ENCODE measurements at places on chromosomes 11 and 22.

GRCh38 chr11:89052220-89052619, 13.6 kb downstream of the GRM5 start:
- DNase-seq, result no peak

DNA sequence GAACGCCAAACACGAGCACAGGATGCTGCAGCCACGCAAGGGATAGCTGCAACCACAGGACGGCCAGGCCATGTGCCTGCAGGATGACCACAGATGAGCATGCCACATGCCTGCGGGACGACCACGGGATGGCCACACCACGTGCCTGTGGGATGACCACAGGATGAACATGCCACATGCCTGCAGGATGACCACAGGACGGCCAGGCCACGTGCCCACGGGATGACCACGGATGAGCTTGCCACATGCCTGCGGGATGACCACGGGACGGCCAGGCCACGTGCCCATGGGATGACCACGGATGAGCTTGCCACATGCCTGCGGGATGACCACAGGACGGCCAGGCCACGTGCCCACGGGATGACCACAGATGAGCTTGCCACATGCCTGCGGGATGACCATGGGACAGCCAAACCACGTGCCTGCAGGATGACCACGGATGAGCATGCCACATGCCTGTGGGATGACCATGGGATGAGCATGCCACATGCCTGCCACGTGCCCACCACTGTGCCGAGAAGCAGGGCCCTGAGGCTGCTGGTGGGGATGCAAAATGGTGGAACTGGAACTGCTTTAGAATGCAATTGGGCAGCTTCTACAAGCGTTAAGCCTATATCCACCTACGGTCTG, 12.8 kb upstream of the MOB2 start:
- no peak for DNase-seq

DNA sequence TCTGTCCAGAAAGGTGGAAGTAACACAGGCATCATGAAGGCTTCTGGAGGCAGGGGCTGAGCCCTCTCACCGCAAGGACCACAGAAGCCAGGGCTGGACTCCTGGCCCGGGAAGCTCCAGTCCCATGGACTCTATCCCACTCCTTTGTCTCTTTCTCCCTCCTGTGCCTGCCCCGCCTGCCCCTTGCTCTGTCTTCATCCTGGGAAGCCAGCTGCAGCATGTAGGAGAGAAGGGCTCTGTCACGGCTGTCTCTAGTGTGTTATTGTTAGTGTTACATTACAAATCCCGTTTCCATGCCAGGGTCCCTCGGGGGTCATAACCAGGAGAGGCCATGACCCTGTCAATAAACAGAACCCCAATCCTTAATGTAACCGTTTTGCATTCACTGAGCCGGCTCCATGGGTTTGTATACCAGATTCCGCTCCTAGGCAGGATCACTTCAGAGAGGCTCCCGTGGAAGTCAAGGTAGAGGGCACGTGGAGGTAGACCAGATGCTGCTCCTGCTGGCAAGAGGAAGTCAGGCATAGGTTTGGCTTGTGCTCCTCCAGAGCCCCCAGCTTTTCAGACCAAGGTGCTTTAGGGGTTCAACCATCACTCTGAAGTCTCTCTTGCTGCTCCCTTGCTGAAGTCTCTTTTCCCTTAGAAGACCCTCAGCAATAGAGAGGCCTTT, 293.2 kb downstream of the ETS1 start:
- no peak for DNase-seq

DNA sequence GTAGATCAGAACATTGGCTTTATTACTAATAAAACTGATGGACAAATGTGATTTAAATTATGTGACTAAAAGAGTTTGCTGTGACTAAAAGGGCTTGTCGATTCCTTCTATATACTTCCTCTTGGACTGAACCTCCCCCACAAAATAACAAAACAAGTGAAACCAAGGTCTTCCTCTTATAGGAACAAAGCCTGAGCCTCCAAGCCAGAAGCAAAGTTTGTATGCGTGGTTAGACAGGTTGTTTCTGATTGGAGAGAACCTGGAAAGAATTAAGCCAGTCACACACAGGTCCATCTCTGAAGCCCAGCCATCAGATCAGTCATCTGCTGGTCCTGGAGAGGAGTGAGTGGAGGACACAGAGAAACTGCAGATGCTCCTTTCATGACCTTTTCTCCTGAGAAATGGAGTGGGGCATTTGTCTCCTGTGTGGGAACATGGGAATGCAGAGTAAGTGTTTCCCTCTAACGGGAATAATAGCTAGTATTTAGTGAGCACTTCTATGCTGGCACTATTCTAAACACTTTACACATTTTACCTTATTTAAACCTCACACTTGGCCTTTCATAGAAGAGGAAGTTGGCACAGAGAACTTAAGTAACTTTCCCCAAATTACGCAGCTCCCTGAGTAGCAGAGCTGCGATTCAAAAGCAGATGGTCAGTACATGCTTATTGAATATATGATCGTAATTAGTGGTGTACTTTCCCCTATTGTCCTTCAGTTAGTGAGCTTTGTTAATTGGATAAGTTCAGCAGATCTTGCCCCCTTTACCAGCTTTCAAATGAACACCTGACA, 77.1 kb downstream of the UVRAG start:
- DNase-seq, result no peak

DNA sequence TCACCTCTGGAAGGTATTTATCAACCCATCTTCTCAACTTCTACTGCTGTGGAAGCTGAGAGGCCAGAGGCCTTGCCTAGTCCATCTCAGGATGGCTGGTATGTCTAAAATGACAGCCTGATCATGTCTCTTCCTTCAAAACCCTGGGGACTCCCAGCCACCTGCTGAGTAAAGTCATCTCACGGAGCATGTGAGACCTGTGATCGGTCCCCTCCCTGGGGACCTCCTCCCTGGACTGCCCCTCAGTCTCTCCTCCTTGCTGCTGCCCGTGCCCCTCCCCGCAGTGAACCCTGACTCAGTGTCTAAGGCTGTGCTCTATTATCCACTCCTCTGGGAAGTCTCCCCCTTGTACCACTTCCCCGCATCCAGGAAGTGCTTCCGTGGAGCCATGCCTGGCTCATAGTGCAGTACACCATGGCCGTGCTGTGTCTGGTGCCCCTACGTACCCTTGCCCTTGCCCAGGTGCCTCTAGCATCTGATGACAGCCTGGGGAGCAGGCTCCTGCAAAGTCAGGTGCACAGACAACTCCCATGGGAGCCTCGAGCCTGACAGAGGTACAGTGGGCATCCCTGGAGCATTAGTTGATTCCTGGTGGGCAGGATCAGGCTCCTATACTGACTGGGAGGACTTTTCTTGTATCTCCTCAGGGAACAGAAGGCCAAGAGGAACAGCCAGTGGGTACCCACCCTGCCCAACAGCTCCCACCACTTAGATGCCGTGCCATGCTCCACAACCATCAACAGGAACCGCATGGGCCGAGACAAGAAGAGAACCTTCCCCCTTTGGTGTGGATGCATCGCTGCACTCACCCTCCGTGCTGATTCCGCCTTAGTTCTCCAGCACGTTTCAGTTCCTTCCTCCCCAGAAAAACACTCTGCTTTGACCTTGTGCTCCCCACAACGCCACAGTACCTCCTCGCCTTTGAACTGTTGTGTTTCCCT, 13.8 kb downstream of the SMARCB1 start:
- DNase-seq, result no peak

GRCh38 chr11:65356394-65356972, 1.9 kb downstream of the TIGD3 start:
- DNase-seq, result no peak

DNA sequence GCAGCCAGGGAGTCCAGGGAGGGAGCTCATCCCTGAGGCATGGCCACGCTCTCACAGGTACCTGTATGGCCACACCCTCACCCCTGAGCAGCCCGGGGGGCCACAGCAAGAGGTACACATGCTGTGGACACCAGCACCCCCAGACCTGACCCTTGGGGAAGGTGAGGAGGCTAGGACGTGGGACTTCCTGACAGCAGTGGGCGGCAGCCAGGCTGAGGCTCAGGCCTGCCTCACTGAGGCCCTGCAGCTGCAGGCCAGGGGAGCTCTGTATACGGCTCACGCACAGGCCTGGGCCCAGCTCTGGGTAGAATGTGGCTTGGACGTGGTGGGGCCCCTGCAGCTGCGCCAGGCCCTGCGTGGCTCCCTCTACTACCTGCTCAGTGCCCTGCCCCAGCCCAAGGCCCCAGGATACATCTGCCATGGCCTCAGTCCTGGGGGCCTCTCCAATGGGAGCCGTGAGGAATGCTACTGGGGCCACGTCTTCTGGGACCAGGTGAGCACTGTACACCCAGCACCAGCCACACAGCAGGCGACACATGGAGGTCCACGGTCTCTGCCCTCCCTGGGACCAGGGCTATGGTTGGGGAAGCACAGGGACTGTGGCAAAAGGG, 1.8 kb downstream of the PGGHG start:
- DNase-seq, result no peak

GRCh38 chr22:38523029-38523428, 16.9 kb upstream of the DDX17 start:
- DNase-seq, result no peak

GRCh38 chr11:10550503-10551289, 9.7 kb upstream of the RNF141 start:
- DNase-seq, result peak; percentile 36

DNA sequence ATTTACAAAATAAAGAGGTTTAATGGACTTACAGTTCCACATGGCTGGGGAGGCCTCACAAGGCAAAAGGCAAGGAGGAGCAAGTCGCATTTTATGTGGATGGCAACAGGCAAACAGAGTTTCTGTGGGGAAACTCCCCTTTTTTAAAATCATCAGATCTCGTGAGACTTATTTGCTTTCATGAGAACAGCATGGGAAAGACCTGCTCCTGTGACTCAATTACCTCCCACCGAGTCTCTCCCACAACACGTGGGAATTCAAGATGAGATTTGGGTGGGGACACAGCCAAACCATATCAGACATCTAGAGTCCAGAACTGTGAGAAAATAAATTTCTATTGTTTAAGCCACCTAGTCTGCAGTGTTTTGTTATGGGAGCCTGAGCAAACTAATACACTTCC, 80.8 kb downstream of the ME3 start:
- DNase-seq, result no peak

Measured in amniotic stem cell (primary cell).